Glomerular endothelial cell (primary cell): ENCODE measurements at places on chromosomes 16 and 17.

DNA sequence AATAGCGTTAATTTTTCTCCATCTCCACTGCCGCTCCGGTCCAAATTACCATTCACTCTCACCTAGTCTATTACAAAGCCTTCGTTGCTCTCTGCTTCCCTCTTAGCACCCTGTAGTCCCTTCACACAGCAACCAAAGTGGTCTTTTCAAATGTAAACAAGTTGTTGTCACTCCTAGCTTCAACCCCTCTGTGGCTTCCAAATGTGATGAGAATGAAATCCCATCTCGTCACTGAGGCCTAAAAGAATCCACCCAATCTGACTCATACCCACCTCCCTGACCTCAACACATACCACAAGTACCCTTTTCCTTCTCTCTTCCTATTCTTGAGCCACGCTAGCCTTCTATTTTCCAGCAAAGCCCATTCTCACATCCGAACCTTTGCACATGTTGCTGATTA, 2.2 kb upstream of the PELP1 start:
- DNase-seq, result no peak

DNA sequence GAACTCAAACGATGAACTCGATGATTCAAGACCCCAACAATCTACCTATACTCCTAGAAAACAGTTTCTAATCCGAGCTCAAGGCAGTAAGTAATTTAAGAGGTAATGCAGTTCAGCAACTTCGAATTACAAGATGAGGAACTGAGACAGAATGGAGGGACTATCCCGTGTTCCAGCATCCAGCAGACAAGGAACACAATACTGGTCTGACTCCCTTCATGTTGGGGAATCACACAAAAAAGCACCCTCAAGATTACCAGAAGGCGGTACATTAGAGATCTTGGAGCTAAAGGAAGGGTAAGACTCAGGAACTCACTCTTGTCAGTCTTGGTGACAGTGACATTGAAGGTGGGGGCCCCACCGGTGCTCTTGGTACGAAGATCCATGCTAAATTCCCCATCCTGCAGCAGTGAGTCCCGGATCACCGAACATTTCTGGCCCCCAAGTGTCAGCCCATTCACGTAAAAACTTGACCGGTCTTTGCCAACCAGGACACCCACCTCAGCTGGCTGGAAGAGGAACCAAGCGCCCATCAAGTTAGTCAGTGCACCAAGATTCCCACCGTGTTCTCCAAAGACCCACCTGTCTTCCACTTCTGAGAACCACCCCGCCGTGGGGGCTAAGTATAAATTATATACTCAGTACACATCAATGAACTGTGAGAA, 1.9 kb downstream of the PFN1 start:
- no peak for DNase-seq

DNA sequence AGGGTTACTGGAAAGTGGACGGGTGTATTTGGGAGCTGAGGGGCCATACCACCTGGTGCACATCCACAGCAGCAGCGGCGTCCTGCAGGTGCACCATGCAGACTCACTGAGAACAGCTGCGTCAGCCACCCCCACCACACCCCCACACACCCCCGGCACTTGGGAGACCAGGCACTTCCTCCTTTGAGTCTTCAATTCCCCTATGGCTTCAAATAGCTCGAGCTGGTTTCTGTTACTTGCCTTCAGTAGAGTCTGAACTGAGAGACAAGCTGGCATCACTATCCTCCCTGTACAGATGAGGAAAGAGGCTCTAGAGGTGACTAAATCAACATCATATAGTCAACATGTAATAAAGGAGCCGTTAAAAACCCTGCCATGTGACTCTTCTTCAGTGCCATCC, 15.4 kb downstream of the CUEDC1 start:
- DNase-seq, result no peak

DNA sequence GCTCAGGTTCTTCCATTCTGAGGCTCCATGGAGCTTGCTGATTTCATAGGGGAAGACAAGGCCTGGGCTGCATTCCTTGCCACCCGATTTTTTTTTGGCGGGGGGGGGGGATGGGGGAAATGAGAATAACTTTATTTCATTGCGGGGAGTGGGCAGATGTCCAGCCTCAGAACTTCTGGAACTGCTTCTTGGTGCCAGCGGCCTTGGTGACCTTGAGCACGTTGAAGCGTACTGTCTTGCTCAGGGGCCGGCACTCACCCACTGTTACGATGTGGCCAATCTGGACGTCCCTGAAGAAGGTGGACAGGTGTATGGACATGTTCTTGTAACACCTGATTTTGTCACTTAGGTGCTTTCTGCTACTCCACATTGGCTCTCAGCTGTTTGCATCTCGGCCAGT, 8.3 kb upstream of the CENPT start:
- no peak for DNase-seq

- DNase-seq, result no peak
These were observed 127.5 kb upstream of the COX10 start for GRCh38 chr17:13941781-13942180.

DNA sequence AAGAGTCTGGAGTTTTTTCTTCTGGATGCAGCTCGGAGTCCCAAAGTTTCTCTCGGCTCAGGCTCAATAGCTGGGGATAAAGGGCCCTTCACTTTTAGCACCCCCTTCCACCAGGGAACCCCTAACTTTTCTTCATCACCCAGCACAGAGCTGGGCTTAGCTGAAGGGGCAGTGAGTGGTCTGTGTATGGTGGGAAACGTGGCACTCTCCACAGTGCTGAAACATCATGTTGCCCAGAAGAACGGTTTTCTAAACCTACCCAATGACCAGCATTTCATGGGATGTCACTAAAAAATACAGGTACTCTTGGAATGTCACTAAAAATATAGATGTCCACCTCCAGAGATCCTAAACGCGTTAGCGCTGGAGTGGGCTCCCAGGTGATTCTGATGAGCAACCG, 12.0 kb downstream of the ERN2 start:
- DNase-seq, result no peak

DNA sequence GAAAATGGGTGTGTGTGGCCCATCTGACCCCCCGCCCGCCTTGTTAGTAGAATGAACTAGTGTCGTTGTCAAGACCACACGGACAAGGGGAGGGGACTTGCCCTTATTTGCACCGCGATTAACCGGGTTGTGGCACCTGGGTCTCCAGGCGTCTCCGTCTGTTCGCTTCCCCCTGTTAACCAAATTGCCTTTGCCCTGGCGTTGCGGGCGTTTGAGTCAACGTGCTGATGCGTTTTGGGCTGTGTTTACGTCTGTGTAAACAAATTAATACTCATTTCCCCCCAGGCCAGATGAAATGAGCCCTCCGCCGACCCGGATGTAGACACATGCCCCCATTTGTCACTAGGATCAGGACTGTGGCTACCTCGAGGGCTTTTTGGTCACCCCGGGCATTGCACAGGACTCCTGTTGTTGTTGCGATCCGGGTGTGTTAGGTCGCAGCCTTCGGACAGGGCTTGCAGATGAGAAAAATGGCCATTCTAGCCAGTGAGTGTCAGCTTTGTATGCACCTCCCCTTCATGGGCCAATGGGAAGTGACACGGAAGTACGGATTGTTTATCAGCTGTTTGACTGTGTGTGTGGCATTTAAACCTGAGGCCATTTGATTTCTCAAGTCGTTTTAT, 906 bp downstream of the RBL2 start:
- DNase-seq, result peak; percentile 66

DNA sequence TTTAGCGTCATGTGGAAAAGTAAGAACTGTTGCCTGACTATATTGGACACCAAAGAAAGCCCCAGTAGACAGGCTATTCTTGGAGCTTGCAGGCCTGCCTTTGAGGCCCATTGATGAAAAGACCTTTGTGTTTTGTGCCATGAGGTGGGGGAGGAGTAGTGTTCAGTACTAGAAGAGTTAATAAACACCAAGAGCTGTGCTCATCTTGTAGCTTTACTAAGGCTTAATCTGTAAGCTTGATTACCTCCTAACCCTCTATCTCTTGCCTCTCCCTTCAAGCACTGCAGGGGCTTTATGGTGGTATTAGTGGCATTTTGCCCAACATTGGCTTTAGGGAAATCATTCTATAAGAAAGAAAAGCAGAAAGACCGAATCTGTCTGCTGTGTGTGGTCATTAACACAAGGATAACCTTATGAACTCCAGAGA, 220.2 kb upstream of the TBX2 start:
- no peak for DNase-seq

DNA sequence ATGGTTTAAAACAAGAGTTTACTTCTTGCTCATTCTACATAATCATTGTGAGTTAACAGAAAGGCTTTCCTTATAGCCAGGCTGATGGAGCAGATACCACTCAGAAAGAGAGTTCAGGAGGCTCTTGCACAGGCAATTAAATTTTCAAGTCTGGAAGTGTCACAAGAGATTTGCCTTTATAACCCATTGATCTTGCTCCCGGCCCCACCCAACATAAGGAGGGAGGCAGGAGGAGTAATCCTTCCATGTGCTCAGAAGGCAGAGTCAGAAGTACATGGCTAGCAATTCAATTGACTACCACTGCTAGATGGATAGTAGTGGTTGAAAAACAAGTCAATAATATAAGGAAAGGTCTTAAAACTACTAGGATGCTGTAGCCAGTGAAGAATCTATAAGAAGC, 346.3 kb upstream of the CDH11 start:
- DNase-seq, result no peak

DNA sequence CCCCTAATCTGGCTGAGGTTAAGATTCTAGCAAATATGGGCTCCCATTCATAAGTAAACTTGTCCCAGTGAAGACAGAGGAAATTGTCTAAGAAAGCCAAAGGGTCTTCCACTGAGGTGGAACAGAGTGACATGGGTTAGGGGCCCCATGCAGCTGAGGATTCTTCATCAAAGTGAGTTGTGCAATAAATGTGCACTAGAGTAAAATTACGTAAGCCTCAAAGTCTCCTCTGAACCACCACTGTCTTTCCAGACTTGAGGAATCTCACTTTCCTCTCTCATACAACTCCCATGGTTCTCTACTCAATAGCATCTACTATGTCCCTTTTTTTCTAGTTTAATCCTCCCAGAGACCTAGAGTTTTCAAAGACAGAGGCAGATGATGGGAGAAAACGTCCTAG, 132.4 kb downstream of the CA10 start:
- no peak for DNase-seq

DNA sequence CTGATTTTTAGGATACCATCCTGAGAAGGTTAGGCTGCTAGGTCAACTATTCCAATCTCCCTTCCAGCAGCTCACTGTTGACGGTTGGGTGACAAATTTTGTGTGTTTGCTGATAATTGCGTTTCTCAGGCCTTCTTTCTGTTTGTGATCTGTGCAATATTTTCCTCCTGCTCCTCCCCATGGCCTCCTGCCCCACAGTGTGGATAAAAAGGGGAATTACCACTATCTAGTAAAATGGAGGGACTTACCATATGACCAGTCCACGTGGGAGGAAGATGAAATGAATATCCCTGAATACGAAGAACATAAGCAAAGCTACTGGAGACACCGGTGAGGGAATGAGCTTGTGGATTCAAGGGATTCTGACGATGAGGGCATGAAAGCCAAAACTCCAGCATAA, 9.2 kb downstream of the CHD3 start:
- DNase-seq, result no peak

- no peak for DNase-seq
These were observed 20.4 kb upstream of the SMURF2 start for GRCh38 chr17:64682261-64683181.

DNA sequence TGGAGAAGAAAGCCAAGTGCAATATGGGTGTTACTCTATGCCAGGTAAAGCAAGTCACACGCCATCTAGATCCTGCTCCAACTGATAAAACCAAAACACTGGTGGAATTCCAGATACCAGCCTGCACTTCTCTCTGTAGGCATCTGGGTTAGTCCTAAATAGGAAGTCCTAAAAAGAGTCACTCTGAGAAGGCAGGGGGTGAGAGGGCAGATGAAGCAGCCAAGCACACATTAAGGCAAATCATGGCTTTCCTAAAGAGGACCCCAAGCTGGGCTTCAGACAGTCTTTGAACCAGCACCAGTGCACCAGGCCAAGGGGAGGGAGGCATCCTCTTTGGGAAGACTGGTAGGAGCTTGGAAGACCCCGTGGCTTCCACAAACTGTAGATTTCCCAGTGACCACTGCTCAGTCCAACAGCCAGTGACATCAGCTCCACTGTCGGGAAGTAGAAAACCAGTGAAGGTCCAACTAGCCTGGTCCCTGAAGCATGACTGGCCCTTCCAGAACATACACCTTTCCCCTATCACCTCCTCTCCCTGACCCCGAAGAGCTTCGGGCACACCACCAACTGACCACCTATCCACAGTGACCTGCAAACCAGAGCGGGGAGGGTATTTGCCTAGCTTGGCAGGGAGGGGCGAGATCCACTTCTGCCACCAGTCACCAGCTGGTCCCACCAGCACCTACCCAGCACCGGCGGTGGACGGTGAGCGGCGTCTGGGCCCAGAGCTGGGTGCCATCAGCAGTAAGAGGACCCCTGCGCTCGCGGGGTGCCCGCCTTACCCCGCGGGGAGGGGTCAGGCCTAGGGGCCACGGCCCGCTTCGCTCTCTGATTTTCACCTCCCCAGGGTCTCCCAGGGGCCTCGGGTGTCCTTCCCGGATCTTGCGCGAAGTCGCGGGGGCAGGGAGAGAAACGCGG, 1.0 kb downstream of the LITAF start:
- no peak for DNase-seq

DNA sequence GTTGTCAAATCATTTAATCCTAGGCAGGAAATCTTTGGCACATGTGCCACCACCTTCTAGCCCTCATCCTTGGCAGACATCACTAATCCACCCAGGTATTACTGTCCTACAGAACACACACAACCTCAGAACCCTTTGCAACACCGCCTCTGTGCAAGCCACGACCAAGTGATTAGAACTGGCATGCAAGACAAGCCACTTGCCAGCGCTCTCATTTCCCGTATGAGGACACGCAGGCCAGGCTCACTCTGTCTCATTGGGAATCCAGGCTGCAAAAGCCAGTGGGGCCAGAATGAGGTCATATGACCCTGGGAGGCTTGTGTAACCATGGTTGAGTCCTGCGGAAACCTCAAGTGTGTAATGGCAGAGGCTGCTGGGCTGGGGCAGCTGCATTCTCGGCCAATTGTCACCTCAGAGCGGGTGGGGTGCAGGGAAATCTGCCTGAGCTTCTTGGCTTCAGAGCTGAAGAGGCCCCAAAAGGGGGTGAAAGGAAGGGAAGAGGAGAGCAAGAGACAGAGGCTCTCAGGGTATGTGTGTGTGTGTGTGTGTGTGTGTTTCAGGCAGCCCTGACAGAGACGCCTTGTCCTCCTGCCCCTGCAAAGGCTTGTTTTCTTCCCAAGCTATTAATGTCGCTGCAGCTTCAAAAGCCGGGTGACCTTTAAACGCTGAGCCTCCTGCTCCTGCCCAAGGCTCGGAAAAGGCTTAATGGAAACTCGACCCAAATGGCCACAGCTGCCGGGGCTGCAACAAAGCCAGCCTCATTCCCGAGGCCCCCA, 43.2 kb upstream of the MRPS23 start:
- peak; percentile 54 for DNase-seq

GRCh38 chr17:2905696-2906501, 109.7 kb downstream of the RAP1GAP2 start:
- no peak for DNase-seq
